ENCODE measurements at places on chromosomes 7 and 10.

DNA sequence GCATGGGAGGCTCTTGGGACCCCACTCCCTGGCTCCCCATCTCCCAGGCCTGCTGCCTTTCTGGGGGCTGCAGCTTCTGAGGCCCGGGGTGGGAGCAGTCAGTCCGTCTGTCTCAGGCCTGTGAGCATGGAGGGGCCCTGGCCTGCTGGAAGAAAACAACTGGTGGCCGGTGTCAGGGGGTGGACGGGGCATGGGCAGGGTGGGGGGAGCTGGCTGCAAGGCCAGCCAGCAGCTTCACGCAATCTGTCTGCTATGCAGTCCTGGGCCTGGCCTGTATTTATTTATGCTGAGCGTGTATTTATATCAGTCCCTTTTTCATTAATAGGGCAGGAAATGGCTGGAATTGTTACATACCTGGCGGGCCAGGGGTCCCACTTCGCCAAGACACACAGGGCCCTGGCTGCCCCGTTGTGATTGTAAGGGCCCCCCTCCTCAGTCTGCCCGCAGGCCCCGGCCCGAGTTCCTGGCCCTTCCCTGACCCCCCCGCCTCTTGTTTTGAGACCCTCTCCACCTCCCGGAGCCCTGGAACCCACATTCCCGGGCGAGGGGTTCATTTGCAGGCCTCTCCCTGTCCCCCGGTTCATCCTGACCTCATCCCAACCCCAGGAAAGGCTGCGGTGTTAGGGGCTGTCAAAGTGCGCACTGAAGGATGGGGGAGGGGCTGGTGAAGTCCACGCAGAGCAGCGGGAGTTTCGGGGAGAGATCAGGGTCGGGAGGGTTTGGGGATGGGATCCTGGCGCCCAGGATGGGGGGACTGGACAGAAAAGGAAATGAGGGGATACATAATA is 8.2 kb downstream of the TMEM270 start:
- no peak for DNase-seq

DNA sequence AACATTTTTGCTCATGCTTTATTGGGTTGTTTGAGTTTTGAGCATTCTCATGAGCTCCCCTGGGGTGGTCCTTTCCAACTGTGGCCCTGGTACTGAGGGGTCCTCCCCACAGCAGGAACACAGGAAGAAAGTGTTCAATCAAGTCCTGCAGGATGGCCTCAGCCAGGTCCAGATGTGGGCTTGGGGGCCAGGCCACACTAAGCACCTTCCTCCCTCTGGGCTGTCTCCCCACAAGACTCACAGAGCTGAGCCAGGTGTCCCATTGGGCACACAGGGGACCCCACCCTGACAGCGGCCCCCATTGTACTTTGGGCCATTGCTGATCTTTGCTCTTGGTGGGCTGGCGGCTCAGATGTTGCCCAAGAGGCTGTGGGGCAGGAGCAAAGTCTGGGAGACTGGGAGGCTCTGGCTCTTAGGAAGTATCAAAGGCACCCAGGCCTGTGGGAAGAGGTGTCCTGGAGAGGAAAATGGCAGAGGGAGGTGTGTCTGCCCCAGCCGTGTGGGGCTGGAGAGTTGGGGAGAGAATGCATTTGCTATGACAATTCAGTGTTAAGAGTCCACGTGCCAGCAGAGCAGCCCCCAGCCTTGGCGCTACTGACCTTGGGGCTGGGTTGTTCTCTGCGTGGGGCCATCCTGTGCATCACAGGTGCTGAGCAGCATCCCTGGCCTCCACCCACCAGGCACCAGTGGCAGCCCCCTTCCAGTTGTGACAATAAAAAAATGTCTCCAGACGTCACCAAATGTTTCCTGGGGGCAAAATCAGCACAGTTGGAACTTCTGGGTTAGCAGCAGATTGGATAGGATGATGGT is 17.8 kb downstream of the SCART1 start:
- no peak for DNase-seq

DNA sequence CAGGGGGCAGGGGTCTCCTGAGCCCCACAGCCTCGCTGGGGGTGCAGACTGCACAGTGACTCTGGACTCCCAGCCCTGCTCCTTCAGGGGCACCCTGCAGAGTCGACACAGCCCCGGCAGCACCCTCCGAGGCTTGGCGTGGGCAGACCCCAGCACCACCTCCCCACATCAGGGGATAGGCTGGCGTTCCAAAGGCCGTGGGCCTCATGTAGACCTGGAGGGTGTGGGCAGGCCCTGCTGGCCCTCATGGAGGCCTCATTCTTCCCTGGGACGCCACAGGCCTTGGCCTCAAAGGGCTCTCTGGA is 265.9 kb downstream of the ELFN1 start:
- no peak for DNase-seq

GRCh38 chr10:101687071-101687658 is 7.8 kb downstream of the FBXW4 start:
- no peak for DNase-seq

DNA sequence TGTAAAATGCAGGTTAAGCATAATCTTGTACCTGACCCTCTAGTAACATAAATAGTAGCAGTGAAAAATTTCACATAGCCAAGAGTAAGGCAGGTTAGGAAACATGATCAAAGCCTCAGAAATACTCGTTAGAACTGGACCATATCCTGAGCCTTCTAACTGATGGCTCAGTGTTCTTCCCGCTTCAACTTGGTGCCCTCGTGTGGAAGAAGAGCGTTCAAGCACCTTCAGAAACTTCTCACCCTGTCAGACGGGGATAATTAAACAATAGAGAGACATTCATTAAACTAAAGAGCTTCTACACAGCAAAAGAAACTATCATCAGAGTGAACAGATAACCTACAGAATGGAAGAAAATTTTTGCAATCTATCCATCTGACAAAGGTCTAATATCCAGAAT is 124.5 kb downstream of the MYOF start:
- peak; percentile 34 for DNase-seq

DNA sequence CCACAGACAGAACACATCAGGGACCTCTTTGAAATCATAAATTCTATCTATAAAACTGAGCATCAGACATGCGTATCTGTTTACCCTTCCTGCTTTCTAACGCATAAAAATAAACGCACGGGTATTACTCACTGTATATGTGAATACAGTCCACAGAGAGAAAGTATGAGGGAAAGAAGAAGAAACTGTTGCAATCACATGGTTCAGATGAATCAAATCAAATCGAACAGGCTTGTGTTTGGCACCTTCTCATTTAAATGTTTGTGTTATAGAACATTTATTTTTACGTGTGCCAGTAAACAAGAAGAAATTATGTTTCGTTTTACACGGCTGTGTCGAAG is 322.0 kb downstream of the FRMD4A start:
- DNase-seq = no peak

GRCh38 chr10:2933071-2933470 is 134.3 kb upstream of the PFKP start:
- no peak for DNase-seq

GRCh38 chr10:58137813-58138212 is 129.9 kb downstream of the IPMK start:
- DNase-seq = peak; percentile 79

DNA sequence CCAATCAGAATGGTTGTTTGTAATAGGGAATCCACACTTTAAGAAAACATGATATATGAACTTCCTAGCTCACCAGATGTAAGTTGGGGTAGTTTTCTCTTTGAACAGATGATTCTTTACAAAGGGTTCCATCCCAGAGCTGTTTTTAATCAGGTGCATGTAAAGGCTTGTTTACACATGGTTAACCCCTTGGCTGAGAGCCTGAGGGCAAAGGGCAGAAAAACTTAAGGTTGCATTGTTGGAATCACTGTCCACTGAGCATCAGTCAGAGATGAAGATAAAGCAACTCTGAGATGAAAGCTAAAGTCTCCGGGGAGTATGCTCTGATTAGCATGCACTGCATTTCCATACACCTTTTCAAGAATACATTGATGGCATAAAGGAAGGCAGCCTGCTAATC is 518.2 kb downstream of the SORCS3 start:
- DNase-seq = no peak

GRCh38 chr10:124091646-124092249 is 1.6 kb downstream of the CHST15 start:
- DNase-seq = no peak

DNA sequence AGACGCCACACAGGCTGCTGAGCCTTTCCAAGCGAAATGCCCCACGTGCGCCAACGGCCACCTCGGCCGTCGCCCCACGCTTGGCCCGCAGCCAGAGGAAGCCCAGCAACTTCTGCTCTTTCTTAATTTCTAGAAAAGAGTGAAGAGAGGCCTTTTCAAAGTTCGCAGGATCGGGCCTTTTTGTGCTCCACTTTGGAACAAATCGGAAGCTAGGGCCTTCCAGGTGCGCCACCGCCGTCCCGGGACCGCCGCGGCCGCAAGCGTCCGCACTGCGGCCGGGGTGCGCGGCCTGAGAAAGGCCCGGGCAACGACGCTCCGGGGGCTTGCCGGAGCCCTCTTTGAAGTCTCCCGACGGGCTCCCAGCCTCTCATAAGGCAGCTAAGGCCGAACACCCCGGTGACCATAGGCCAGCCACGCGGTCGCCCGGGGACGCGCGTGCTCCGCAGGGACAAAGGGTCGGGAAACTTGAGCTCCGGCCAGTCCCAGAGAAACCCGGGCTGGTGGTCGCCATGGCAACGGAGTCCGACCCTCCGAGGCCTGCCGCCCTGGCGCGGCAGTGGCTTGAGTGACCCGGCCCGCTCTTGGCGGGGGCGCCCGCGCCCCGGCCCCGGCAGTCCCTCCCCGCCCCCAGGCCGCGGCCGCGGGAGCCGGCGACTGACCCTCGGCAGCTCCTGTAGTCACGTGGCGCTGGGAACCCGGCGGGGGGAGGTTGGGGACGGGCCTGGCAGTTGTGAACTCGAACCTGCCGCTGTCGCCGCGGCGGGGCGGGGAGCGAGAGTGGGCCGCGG is at the start of gene REPIN1:
REPIN1 (plus strand) TSS at position 727 of the 788 bp plus-strand sequence. CDS start 890 bp downstream, outside the sequence.
- DNase-seq = peak; percentile 88

DNA sequence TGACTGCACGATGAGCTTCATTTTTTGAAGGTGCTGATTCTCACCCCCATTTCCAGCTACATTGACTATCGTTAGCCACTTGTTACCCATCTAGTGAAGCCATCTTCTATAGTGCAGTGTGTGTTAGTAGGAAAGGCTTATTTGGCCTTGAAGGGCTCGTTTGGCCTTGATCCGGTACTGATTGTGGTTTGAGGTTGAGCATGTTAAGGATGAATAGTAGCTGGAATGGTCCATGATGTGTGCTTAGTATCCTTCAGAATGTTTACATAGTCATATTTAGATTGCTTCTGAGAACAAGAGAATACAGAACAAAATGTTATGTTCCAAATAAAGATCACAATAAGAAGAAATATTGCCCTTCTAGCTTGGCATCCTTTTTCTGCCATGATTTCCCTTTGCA is 591.5 kb downstream of the AUTS2 start:
- DNase-seq = no peak

- DNase-seq = no peak
Observed at GRCh38 chr7:15099074-15099473, 196.5 kb upstream of the DGKB start.

DNA sequence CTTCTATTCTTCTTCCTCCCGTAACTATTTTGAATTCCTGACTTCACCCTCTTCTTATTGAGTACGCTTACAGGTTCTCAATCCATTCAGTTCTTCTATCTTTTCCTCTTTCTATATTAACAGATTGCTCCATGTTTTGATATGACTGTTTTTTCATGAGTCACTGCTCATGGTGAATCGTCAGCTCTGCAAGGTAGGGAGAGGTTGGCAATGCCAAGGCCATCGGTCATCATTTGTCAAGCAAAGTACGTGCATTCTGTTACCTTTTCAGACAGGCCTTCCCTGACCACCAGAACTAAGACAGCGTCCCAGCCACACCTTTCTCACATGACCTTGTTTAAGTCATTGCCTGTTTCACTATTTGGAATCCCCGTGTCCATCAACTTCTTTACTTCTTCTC is 1001.9 kb upstream of the SORCS1 start:
- no peak for DNase-seq

DNA sequence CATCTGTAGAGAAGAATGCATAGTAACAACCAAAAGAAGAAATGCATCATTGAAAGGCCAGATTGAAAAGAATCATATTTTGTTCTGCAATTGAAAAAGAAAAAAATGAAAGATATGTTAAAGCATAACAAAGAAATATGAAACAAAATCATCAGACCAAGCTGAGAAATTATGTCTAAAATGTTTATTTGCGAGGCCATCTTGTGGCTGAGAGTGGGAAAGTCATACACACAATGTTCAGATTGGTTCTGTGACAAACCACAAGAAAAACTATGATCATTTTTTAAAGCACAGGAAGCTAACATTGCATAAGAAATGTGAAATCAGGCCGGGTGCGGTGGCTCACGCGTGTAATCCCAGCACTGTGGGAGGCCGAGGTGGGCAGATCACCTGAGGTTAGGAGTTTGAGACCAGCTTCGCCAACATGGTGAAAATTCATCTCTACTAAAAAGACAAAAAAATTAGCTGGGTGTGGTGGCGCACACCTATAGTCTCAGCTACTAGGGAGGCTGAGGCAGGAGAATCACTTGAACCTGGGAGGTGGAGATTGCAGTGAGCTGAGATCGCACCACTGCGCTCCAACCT is 36.6 kb downstream of the ABCB5 start:
- no peak for DNase-seq

- DNase-seq = no peak
Observed at GRCh38 chr7:12963435-12963834, 276.0 kb downstream of the ARL4A start.

DNA sequence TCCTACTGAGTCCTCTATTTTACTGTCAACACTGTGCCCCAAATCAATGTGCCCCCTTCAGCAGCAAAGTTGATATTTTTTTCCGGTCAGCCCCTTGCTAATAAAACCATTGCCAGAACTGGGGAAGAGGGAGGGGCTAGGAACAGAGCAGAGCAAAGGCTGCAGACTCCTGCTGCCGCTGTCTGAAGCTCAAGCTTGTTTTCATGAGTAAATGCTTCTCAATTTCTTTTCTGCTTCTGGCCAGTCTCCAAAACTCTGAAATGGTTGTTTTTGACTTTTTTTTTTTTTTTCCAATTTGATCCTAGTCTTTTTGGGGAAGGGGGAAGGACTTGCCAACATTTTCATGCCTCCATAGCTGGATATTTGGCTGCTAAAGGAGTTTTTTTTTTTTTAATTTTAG is 26.7 kb upstream of the PROSER2 start:
- DNase-seq = no peak

DNA sequence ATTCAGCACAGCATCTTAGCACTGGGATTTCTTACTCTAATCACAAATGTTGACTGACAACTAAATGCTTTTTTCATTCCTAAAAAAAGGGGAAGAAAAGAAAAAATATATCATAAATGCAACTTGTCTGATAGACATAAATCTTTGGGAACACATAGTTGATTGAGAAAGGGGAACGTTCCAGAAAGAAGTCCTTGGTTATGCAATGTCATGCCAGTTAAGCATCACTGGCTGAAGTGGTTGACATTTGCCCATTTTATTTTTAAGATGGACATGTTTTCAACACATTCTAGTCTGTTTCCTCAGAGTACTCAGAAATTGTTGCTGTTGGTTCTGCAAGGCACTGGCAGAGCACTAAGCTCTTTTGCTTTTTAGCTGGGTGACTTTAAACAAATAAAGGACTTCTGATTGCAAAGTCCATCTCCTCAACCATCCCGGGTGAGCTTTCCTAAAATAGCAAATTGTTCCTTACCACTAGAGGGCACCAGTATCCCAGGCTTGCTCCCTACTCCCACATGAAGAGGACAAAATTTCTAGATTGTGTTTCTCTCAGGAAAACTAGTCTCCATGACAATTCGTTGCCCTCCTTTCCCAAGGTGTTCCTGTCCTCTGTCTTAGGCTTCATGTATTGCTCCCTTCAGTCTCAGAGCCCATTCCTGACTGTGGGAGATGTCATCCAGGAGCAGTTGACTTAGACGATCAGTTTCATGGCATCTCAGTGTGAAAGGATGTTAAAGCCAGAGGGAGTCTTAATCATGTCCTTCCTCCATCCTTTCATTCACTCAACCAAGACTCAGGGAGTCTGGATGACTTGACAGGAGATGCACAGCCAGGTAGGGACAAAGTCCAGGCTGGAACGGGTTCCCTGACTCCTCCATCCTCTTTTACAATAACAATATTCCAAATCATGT is 23.9 kb downstream of the OPALIN start:
- no peak for DNase-seq
